Chondrocyte (in vitro differentiated cells): ENCODE measurements at places on chromosomes 4 and X. TPM values are rescaled to one million over a fixed set of nuclear protein-coding genes. Genes with fewer than 3 reads are reported as not detected.

- DNase-seq = no peak
- no peaks in the 10 kb centered on the region for H3K4me1 ChIP-seq
- H3K4me3 ChIP-seq = no peak overlapping the region
- H3K27ac ChIP-seq = no peak overlapping the region
- peaks cover 24% of the 10 kb centered on the region for H3K27me3 ChIP-seq
These were observed 279.6 kb upstream of the PITX2 start for GRCh38 chr4:110902500-110902899.

- peaks cover 5% of the 10 kb centered on the region for H3K27me3 ChIP-seq
- no peak overlapping the region for H3K4me3 ChIP-seq
- no peak overlapping the region for H3K27ac ChIP-seq
- no peak for DNase-seq
- H3K4me1 ChIP-seq = no peaks in the 10 kb centered on the region
These were observed 6.0 kb upstream of the TEX13A start for GRCh38 chrX:105226499-105226898.

DNA sequence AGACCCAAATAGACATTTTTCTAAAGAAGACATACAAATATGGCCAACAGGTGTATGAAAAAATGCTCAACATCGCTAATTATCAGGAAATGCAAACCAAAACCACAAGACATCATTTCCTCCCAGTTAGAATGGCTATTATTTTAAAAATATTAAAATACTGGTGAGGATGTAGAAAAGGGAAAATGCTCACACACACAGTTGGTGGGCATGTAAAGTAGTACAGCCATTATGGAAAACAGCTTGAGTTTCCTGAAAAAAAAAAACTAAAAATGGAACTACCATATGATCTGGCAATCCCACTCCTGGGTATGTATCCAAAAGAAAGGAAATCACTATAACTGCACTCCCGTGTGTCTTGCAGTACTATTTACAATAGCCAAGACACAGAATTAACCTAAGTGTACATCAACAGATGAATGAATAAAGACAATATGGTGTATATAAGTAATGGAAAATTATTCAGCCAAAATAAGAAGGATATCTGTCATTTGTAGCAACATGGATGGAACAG, 128.9 kb upstream of the DKK2 start:
- no peak overlapping the region for H3K4me3 ChIP-seq
- peaks cover 9% of the 10 kb centered on the region for H3K36me3 ChIP-seq
- no peak overlapping the region for H3K27ac ChIP-seq
- no peak for DNase-seq
- H3K4me1 ChIP-seq = peaks cover 7% of the 10 kb centered on the region

DNA sequence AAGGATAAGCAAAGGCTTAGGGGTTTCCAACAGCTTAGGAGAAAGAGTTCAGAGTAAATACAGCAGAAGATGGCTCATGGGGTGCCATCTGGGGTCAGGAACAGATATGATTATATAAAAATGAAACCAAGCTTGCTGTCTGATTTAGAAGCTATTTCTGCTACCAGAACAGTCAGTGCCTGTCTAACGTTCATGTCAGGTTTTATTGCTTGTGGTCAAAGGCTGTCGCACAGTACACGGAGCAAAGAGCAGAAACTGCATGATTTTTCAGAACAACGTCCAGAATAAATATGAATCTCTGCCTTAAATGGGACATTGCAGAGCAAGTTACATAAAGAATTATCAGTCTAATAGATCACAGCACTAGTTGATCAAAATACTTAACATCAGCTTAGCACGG, 17.4 kb downstream of the CETN2 start:
- H3K36me3 ChIP-seq = no peaks in the 10 kb centered on the region
- no peak overlapping the region for H3K4me3 ChIP-seq
- H3K27ac ChIP-seq = no peak overlapping the region
- H3K27me3 ChIP-seq = no peaks in the 10 kb centered on the region

DNA sequence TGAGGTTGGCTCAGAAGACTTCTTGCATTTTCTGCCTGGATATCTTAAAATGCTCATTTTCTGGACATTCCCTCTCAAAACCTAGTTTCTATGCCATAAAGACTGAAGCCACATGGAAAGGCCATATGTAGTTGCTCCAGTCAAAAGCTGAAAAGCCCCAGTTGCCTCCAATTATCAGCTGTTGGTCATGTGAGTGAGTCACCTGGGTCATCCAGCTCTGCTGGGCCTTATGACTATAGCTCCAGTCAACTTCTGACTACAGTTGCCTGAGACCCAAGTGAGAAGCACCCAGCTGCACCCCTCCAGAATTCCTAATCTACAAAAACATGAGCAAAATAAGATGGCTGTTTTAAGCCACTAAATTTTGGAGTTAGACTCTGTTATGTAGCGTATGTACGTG, 41.9 kb downstream of the HELQ start:
- no peak for DNase-seq
- H3K36me3 ChIP-seq = peaks cover 20% of the 10 kb centered on the region
- H3K4me3 ChIP-seq = no peak overlapping the region

DNA sequence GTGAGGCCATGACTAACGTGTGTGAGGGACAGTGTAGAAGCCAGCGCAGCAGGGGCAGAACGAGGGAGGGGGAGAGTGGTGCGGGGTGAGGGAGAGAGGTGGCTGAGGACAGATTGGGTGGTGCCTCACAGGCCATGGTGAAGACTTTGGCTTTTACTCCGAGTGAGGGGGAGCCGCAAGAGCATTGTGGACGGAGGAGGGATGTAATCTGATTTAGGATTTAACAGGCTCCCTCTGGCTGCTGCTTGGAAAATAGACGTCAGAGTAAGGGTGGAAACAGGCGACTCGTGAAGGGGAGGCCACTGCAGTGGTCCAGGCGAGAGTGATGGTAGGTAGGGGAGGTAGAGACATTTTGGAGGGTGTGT, 13.0 kb downstream of the PPP1R3F start:
- peaks cover 3% of the 10 kb centered on the region for H3K36me3 ChIP-seq
- no peak overlapping the region for H3K27ac ChIP-seq
- no peak for DNase-seq
- H3K4me1 ChIP-seq = no peaks in the 10 kb centered on the region
- no peaks in the 10 kb centered on the region for H3K27me3 ChIP-seq

RHOXF2 gene
- total RNA-seq = not detected in 3 replicates

EREG gene
- total RNA-seq = not detected in 3 replicates

STS gene
- 10.9 to 12.5 TPM (median 12.1 TPM) in 3 replicates for total RNA-seq

HPGDS gene
- total RNA-seq = not detected in 3 replicates

HTATSF1 gene
- 28.5 to 39.3 TPM (median 29.4 TPM) in 3 replicates for total RNA-seq
